ENCODE measurements at places on chromosomes 2 and 18. TPM values are rescaled to one million over a fixed set of nuclear protein-coding genes. Genes with fewer than 3 reads are reported as not detected.

- no peak for DNase-seq
These were observed 18.3 kb downstream of the ROCK2 start for GRCh38 chr2:11325961-11326676.

DNA sequence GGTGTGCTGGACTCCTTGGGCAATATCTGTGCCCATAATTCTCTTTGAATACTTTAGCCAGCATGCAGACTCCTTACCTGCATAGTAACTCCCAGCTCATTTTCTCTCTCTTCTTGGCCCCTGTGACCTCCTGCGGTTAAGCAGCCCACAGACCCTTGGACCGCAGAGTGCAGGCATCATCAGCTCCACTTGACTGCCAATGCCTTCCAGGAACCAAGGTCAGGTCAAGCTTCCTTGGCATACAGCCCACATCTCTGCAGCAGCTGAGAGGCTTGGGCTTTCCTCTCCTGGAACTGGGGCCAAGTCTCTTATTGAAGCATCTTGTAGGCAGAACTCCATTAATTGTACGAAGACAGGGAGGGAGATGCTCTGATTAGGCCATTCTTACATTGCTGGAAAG lies 130.1 kb upstream of the PIEZO2 start:
- DNase-seq, result no peak

DNA sequence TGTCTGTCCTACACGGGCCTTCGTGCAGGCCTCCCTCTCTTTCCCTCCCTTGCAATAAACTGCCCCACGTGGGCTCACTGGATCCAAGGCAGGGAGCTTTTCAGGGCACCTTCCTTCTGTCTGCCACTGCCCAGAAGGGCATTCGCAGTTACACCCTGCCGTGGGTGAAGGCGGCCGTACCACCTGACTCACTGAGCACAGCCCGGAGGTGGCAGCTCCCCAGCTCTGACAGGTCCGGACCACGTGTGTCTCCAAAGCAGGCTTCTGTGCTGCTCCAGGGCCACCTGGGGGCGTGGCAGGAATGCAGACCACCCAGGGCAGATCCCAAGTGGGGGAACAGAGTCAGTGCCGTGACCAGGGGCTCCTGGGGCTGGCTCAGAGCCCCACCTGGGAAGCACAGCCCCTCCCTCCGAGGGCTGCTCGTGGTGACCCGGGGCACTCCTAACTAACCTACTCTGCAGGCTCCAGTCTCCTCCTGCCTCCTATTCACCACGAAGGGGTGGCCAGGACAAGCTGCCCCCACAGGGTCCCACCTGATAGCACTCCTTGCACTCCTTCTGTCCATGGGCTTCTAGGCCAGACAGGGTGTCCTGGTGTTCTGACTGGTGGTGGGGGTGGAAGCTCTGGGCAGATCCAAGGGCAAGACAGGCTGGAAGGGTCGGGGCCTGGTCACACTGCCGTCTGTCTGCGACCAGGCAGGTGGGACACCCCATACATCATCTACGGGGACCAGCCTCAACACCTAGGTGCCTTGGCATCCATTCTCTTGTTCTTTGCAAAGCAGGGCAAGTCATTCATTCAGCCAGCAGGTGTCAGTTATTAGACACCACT lies 9.7 kb downstream of the SNED1 start:
- peak; percentile 28 for DNase-seq

DNA sequence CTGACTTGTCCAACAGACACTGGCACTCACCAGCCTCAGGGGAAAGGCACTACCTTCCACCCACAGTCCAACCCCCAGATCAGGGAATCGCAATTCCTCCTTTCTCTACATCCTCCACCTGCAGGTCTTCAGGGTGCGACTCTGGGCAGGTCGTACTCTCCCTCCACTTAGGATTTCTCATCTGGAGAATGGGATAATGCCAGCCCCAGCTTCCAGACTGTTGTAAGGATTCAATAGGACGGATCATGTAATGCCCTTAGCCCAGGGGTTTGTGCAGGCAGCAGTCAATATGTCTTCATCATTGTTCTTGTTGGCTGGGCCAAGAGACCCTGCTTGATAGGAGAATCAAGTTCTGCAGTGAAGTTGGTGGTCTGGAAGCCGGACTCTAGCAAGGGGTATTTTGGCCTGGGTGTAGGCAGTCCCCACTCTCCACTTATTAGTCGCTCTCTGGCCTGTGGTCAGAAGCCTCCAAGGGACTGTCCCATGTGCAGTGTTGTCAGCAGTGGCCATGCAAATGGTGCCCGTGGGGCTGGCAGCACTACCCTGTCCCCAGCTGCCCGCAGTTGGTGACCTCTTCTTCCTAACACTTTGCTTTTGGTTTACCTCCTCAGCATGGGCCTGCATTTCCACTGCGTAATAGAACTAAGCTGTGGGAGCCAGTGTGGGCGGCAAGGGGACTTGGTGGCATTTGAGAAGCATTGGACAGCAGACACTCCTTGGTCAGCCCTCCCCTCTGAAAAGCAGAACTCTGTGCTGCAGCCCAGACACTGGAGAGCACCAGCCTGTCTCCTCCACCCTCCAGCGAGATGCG lies 172.4 kb upstream of the HS6ST1 start:
- DNase-seq, result no peak

DNA sequence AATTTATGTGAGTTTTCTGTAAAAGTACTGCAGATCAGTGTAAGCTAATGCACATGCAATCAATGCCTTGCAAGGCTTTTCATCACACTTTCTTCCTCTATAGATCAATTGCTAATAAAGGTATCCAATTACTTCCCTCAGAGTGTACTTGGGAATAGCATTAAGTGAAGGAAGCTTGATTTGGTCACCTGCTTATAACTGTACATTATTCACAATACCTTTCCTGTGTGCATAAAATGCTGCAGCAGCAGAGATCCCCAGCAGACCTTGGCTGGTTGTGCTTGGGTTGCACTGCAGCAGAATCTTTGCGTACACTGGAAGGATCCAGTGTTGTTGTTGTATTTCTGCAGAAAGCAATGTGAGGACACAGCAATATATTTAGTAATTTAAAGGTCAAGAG lies 18.5 kb upstream of the SCN9A start:
- DNase-seq, result no peak

DNA sequence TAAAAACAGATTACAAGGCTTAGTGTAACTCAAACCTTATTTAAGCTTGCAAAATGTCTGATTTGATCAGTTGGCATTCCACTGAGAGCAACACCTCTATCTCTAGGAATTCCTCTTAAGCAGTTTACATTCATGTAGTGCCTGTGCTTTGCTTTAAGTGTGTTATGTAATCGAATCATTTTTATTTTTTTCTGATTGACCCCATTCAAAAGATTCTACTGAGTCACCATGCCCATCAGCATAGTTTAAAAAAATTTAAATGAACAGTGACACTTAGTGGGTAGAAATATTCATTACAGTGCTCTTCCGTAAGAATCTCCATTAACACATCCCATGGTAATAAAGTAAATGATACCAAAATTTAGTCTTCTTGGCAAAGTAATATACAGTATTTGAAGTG lies 67.8 kb upstream of the SLC4A10 start:
- DNase-seq, result no peak

DNA sequence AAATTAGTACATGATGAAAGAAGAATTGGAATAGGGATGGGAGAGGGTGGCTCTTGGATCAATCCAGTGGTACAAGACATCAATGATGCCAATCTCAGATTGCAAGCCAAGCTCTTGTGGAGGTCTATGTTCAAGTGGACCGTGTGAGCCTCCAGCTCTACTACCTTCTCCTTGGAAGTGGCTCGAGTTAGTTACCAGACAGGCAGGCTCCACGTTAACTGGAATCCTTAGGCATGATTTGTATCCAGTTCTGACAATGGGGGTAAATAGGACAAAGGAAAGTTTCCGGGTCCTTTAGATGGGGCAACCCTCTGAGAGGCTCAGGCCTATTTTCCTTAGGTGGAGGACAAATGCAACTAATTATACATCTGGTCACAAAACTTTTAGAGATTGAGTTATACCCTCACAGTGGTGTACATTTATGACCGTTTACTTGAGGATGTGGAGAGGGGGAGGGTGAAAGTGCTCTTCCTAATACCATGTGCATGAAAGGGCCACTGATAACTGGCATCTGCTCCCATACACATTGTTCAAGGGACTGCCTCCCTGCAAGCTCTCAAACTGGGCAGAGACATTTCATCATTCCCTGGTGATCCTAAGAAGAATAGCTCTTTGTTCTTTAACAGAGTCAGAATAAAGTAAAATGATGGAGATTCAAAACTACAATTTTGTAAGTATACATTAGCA lies 180.2 kb downstream of the SOCS6 start:
- no peak for DNase-seq

GRCh38 chr2:70498054-70498453 lies 55.6 kb downstream of the TGFA start:
- DNase-seq, result no peak

- DNase-seq, result no peak
These were observed 25.0 kb upstream of the SPP2 start for GRCh38 chr2:234025466-234025865.

GRCh38 chr2:162074928-162075688 lies 1.1 kb upstream of the DPP4 start:
- DNase-seq, result no peak

- no peak for DNase-seq
These were observed 154.8 kb downstream of the LAMA1 start for GRCh38 chr18:6962571-6963451.

- no peak for DNase-seq
These were observed 66.6 kb downstream of the ADNP2 start for GRCh38 chr18:80175451-80176204.

GRCh38 chr2:130376433-130377293 lies 20.8 kb downstream of the PTPN18 start:
- DNase-seq, result no peak

DNA sequence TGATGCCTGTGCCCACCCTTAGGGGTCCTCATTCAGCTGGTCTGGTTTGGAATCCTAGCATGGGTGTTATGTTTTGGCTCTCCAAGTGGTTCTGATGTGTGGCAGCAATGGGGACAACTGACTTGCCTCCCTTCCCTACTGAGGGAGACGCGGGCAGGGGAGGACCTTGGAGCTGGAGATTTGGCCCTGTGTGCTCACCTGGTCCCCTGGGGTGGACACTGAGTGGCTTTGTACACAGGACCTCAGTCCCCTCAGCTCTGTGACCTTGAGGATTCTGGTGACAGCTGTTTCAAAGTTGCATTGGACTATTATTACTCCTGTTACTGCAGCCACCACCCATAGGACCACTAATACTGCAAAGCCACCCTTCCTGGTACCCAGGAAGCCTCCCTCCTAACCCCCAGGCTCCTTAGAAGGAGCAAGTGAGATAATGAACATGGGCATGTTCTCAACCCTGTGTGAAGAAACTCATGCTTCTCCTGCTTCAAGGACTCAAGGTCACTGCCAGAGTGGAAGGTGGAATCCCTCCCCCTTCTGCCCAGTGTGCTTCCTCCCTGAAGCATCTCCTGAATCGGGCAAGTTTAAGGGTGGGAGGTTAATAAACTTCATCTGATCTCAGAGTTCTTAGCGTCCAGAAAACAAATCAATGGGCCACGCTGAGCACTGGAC lies 26.5 kb downstream of the TMEM182 start:
- DNase-seq, result no peak

- no peak for DNase-seq
These were observed 44.8 kb downstream of the KCMF1 start for GRCh38 chr2:85015653-85016360.

LHCGR gene
- 0.26 TPM for total RNA-seq

FAM110C gene
- total RNA-seq, result 5.3 TPM

NT5DC4 gene
- total RNA-seq, result not detected

TEX44 gene
- total RNA-seq, result not detected

TRIB2 gene
- total RNA-seq, result 43.6 TPM

SLC1A4 gene
- total RNA-seq, result 3.6 TPM

SLC30A3 gene
- 4.8 TPM for total RNA-seq

RBKS gene
- 3.3 TPM for total RNA-seq

SOCS6 gene
- total RNA-seq, result 16.5 TPM
